ENCODE measurements at places on chromosomes 7 and 10. TPM values are rescaled to one million over a fixed set of nuclear protein-coding genes. Genes with fewer than 3 reads are reported as not detected.

Gene AKR1C4
- total RNA-seq = not detected

DNA sequence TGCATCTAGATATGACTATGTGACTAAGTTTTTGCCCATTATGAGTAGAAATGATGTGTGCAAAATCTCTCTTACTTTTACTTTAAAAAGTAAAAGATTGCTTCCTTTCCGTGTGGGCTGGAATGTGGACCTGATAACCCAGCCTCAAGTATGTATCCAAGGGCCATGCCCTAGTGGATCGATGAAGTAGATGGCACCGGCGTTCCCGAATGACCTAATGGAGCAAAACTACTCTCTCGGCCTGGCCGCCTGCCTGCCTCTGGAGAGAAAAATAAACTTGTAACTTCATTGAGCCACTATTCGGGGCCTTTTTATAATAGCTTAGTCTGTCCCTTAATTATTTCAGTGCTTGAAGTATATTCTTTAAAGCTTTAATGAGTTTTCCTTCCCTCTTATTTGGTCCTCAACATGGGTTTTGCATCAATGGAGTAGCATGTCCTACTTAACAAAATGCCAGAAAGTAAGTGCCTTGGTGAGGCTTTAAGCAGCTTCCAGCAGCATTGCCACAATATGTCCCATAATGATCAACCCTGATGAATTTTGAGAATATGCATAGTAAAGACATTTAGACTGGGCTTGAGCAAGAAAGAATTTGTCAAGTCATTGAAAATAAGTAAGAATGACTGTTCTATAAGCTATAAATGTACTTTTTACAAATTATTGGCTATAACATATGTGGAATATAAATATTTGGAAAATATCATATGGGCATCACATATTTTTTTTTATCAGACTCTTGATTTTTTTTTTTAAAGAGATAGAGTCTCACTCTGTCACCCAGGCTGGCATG, 61.4 kb downstream of the PLXDC2 start:
- no peak overlapping the region for H3K27ac ChIP-seq
- no peaks in the 10 kb centered on the region for H3K27me3 ChIP-seq
- H3K4me3 ChIP-seq = no peak overlapping the region
- no peak for DNase-seq
- no peaks in the 10 kb centered on the region for H3K36me3 ChIP-seq

Gene IGF2BP3
- 0.50 TPM for total RNA-seq

- H3K4me1 ChIP-seq = no peaks in the 10 kb centered on the region
- no peak overlapping the region for H3K27ac ChIP-seq
Measured at GRCh38 chr7:136857573-136857972, 10.9 kb upstream of the CHRM2 start.

DNA sequence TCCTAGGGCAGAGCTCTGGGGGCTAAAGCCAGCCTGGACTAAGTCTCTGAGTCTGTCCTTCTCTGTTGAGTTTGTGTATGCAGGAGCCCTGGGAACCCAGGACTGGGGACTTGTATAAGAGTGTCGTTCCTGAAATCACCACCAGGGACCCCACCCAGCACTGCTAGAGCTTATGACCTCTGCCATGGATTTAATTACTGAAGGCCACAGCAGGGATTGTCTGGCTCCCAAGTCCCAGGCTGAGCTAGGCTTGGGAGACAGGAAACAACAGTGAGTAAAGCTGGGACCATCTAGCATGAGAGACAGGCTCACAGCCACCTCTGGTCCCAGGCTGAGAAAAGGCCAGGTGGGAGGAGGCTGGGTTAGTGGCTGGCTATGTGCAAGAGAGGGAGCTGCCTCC, 1.4 kb upstream of the TSPAN15 start:
- H3K27me3 ChIP-seq = peaks cover 18% of the 10 kb centered on the region
- H3K27ac ChIP-seq = peak overlapping the region; percentile 10
- H3K36me3 ChIP-seq = no peaks in the 10 kb centered on the region

- no peak overlapping the region for H3K4me3 ChIP-seq
- DNase-seq = no peak
- H3K27me3 ChIP-seq = no peaks in the 10 kb centered on the region
- peaks cover 51% of the 10 kb centered on the region for H3K4me1 ChIP-seq
- peaks cover 18% of the 10 kb centered on the region for H3K36me3 ChIP-seq
Measured at GRCh38 chr7:50273870-50274269, 30.6 kb upstream of the IKZF1 start.

Gene GARIN1A
- 0.92 TPM for total RNA-seq

- H3K4me3 ChIP-seq = no peak overlapping the region
- H3K27me3 ChIP-seq = no peaks in the 10 kb centered on the region
- H3K36me3 ChIP-seq = no peaks in the 10 kb centered on the region
- no peak for DNase-seq
Measured at GRCh38 chr10:126696684-126697083, 26.2 kb upstream of the C10orf90 start.

DNA sequence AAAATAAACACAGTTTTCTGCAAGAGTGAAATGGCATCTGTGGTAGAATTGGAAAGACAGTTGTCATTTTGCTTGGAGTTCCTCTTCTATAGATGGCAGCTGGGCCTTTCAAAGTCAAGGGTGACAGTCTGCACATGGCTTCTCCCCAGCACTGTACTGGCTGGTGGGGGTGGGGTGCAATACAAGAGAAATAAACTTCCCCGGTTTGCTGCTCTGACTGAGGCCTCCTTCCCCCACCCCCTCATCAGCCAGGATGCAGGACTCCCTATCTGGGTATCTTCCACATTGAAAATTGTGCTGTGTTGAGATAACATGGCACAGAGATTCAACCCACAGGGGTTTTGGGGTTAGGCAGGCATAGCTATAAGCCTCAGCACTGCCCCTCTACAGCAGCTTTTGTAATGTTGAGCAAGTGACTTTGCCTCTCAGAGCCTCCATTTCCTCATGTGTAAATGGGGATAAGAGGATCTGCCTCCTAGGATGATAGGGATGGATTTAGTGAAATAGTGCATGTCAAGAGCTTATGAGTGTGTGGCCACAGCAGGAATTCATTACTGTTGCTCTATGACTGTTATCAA, 85.8 kb upstream of the WDR11 start:
- no peak overlapping the region for H3K4me3 ChIP-seq
- H3K27ac ChIP-seq = no peak overlapping the region
- H3K4me1 ChIP-seq = no peaks in the 10 kb centered on the region
- H3K27me3 ChIP-seq = no peaks in the 10 kb centered on the region

DNA sequence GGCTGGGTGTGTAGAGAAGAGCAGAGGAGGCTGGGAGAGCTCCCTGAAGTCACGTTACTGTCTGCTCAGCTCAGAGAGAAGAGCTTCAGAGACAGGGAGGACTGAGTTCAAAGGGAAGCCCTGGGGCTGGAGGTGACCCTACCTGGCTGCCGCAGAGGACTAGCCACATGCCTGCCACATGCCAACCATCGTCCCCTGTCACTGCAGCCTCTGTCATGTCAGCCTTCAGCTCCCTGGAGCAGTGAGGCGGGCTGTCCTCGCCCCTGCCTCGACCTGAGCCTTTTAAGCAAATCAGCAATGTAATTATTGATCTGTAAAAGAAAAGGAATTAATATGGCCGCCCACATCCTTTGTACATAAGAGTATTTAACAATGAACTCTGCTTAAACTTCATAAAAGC, 89.3 kb upstream of the RET start:
- no peak overlapping the region for H3K4me3 ChIP-seq
- no peak for DNase-seq
- H3K4me1 ChIP-seq = peaks cover 2% of the 10 kb centered on the region
- no peaks in the 10 kb centered on the region for H3K36me3 ChIP-seq
- H3K27me3 ChIP-seq = no peaks in the 10 kb centered on the region

Data from activated CD4-positive, alpha-beta T cell treated with anti-CD3 and anti-CD28 coated beads, Interleukin-2, amount 10 ng/mL, durations not matched to agents 7 days and 5 days (primary cell).